NCI-H526 (cell line): ENCODE measurements at places on chromosomes 2 and 18.
A peak's percentile ranks its signal among the peaks of the same experiment; 100 is the strongest.

- DNase-seq, result peak; percentile 42
Observed at GRCh38 chr2:241036397-241036963, 38.1 kb downstream of the SNED1 start.

GRCh38 chr18:62877411-62878221, 162.3 kb downstream of the PHLPP1 start:
- no peak for DNase-seq

DNA sequence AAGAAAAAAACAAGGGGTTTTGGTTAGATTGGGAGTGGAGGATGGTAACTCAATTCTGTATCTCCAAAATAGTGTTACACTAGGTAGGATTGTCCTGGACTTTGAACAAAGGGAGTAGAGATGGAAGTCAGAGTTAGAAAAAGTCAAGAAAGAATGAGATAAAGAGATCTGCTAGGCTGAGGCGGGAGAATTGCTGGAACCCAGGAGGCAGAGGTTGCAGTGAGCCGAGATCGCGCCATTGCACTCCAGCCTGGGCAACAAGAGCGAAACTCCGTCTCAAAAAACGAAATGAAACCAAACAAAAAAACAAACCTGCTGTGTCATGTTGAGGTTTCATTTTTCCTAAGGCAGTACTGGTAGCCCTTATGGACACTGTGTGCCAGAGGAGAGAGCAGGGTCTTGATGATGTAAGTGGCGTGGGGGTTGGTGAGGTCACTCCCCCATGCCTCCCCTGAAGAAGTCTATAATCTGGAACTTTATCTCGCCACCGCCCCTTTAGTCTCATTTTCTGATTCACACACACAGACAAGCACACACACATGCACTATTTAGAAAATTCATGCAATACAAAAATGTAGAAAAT, 10.5 kb downstream of the DRC1 start:
- no peak for DNase-seq

- no peak for DNase-seq
Observed at GRCh38 chr2:188811522-188811921, 162.7 kb upstream of the COL3A1 start.

- DNase-seq, result peak; percentile 38
Observed at GRCh38 chr2:112141626-112142007, 3.4 kb downstream of the FBLN7 start.

DNA sequence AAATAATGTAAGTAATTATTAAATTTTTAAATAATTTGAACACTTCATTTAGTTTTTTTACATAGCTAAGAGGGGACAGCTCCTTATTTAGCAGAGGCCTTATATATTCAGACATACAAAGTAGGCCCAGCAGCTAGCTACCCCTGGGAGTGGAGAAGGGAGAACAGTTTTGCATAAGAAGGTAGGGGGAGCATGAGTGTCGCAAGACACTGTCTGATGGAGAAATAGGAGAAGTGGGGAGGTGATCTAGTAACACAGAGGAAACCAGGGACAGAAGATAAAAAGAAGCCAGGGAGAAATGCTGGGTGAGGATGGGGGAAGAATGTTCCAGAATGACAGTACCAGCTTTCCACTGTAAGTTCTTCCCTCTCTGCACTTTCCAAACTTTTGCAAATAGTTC, 16.0 kb upstream of the RGPD4 start:
- no peak for DNase-seq

DNA sequence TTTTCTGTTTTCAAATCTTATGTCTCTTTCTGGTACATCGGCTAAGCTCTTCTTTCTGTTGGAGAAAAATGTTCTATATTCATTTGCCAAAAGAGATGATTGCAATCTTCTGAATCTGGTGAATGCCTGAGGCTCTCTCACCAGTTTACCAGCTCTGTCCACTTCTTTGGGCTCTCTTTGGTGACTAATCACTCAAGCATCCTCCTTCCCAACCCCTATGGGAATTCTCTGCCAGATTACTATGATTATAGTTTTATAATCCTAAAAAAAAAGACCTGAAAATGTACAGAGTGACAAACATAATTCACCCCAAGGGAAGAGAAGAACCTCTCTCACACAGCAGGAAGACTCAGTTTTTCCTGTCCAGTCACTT, 187.3 kb downstream of the CAMKMT start:
- no peak for DNase-seq

- no peak for DNase-seq
Observed at GRCh38 chr2:9315280-9315847, 108.0 kb downstream of the ITGB1BP1 start.

- no peak for DNase-seq
Observed at GRCh38 chr2:177073611-177074010, 139.0 kb upstream of the HNRNPA3 start.

DNA sequence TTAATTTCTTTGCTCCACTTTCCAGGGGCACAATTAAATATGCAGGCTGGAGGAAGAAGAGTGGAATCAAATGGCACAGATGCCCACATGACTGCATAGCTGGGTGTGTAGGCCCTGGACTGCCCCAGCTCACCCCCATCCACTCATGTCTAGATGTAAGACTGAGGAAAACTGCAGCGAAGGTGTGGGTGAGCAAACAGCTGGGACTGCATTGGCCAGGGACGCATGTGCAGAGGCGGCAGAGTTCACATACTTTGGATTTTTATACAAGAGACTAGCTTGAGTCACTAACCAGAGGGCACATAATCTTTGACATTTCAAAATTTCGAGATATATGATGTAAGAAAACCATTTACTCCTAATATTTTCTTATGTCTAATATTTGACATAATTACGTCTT, 60.1 kb downstream of the SPIRE1 start:
- DNase-seq, result no peak

DNA sequence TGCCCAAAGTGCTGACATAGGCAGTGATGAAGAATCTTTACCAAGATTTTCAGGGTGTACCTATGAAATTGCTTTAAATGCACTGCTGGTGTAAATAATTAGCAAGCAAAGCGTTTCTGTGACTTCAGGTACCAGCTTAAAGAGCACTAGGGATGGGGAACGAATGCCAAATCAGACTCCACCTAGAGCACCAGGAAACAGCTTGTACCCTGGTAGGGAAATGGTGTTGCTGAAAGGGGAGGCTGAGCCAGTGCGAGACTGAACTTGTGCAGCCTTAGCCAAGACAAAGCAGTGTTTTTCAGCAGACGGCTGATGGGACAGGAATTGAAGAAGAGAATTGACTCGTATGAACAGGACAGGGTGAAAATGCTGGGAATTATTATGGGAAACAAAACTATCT, 65.6 kb downstream of the TWSG1 start:
- DNase-seq, result no peak

- no peak for DNase-seq
Observed at GRCh38 chr2:237464757-237465391, 22.2 kb upstream of the MLPH start.

- DNase-seq, result peak; percentile 39
Observed at GRCh38 chr18:32714571-32715148, 58.2 kb downstream of the KLHL14 start.

- DNase-seq, result no peak
Observed at GRCh38 chr2:21111012-21111411, 12.8 kb upstream of the TDRD15 start.

GRCh38 chr2:200021449-200022114, 66.2 kb downstream of the MAIP1 start:
- DNase-seq, result peak; percentile 40

- DNase-seq, result peak; percentile 61
Observed at GRCh38 chr2:127423478-127423843, 5.2 kb downstream of the PROC start.

GRCh38 chr2:177633910-177634294, 241.3 kb downstream of the AGPS start:
- DNase-seq, result peak; percentile 18

- no peak for DNase-seq
Observed at GRCh38 chr2:238009563-238009962, 42.7 kb downstream of the UBE2F start.

DNA sequence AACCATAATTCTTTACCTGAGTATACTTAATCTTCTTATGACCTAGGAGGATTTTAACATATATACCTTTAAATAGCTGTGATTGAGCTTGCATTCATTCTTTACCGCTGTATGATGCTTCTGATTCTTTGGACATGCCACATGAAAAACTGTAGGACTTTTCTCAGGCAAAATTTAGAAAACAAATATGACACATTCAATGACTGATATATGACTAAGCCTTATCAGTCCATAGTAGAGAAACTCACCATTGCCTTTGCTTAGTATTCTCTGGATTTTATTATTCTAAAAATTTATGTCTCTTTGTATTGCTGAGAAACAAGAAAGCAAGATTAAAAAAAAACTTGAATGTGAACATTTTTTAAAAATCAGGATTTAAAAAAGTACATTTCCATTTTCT, 3.7 kb downstream of the FAM171B start:
- no peak for DNase-seq

- DNase-seq, result no peak
Observed at GRCh38 chr2:152523091-152523490, 188.1 kb downstream of the FMNL2 start.
